Amniotic stem cell (primary cell): ENCODE measurements at places on chromosomes 5 and 9.

GRCh38 chr5:149869411-149869821, 75.2 kb downstream of the PDE6A start:
- DNase-seq, result no peak

DNA sequence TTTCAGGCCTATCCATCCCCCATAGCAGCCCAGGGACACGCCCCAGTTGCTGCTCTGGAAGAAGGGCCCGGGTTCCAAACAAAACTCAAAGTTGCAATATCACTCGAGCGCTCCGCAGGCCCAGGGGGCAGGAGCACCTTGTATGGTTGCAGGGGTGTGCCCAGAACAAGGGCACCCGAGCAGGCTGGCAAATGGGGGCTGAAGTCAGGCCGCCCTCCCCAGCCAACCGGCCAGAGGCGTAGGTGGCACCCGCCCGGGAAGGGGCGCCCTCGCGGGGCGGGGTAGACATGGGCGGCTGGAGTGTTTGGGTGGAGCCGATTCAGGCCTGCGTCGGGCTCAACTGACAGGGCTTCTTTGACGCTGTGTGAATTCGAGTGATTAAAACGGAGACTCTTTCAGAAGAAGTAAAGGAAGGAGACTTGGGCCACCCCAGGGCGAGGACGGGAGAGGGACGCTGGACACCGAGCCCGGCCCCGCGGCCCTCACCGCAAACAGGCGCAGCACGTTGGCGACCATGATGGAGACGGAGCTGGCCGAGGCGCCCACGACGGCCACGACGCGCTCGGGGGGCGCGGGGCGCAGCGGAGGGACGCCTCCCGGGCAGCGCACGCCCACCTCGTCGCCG, 1.1 kb downstream of the GRM6 start:
- no peak for DNase-seq

- no peak for DNase-seq
These were observed 50.5 kb downstream of the SH3PXD2B start for GRCh38 chr5:172403817-172404216.

DNA sequence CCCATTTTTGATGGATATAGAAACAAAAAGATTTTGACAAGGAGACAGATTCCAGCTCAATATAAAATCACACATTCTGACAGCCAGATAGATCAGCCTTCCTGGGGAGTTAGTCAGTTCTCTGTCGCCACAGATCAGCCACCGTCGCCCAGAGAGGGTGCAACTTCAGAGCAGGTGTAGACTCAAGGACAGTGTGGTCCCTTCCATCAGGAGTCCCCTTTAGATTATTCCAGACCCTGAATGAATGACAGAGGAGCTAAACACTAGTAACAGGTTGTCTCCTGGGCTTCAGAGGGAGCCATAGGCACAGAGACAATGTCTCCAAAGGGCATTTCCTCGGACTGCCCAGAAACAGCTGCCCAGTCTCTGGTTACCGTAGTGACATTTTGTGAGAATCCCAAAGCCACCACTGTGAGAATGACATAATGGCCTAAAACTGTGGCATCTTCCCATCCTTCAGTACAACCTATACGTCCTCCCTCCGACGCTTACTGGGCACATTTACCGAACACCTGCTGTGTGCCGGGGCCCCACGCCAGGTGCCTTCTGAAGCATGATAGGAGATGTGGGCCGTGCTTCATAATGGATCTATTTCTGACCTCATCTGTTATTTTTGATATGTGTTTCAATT, 47.4 kb upstream of the SLC2A8 start:
- no peak for DNase-seq
